ENCODE measurements at places on chromosomes 2 and 18. TPM values are rescaled to one million over a fixed set of nuclear protein-coding genes. Genes with fewer than 3 reads are reported as not detected.

- DNase-seq, result no peak
These were observed 34.2 kb downstream of the ALS2 start for GRCh38 chr2:201746551-201746950.

DNA sequence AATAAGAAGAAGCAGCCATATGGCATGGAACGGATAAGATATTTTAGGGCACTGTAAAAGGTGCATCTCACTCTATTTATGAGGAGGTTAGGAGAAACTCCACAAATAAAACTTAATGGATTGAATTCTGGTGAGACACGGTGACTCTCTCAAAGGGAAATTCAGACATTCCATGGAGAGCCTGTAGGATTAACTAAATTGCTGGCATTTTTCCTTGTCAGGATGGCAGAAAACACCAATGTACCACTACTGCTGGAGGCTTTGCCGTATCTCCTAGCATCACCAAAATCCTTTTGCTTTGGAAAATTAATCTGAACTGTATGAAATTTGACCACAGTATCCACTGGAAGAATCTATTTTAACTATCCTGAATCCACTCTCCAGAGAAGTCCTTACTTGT is 79.3 kb downstream of the RBM43 start:
- DNase-seq, result no peak

The LIMS4 gene
- 8.4 TPM for total RNA-seq

The ATP6V1B1 gene
- 0.72 TPM for total RNA-seq
